GM23338 (cell line): ENCODE measurements at places on chromosomes 3 and 15.
A peak's percentile ranks its signal among the peaks of the same experiment; 100 is the strongest.

DNA sequence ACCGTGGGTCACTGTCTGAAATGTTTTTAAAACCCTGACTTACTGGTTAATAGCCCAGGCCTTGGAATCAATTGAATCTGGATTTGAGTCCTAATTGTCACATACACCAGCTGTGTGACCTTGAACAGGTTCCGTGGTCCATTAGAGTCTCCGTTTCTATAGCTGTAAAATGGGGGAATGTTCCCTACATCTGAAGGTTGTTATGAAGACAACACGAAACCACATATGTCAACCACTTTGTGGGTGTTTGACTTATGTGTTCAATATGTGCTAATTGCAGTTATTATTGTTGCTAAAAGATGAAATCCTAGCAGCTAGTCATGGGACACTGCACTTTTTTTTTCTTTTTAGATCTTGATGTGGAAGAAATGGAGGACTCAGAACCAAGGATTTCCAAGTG, 35.3 kb downstream of the ZBTB38 start:
- no peak for DNase-seq

GRCh38 chr15:52057996-52058395, 39.0 kb downstream of the MAPK6 start:
- no peak for DNase-seq

DNA sequence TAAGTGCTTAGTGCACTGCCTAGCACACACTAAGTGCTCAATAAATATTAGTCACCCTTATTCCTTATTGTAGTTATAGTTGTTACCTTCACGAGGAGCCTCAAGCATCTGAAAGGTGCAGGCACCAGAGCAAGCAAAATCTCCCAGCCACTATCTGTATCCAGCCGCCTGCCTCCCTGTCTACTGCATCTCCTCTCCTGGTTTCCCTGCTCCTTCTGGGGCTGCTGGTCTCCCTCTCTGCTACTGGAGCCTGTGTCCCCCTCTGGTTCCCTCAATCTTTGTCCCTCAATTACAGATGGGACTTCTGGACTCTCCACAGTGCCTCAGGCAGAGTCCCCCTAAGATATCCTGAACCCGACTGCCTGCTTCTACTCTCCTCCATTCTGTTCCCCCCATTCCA, 18.8 kb downstream of the MYL3 start:
- no peak for DNase-seq

DNA sequence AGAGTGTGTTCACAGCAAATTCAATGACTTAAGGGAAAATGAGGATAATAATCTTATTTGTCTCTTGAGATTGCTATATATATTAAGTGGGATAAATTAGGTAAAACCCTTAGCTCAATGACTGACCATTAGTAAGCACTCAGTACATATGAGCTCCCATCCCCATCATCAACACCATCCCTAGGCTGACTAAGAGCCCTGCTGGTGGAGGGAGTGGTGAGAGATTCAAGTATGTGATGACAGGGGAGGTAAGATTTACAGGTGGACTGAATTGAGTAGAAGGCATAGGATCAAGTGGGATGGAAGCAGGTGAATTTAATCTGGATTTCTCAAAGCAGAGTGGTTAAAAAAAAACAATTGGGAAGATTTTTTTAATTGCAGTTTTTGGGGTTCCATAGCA, 21.0 kb upstream of the LRRN1 start:
- DNase-seq = no peak

GRCh38 chr15:58966698-58967097, 20.8 kb upstream of the RNF111 start:
- DNase-seq = no peak

GRCh38 chr3:49035281-49035680, 6.1 kb upstream of the IMPDH2 start:
- DNase-seq = no peak

GRCh38 chr15:59251001-59251845, 44.6 kb downstream of the LDHAL6B start:
- no peak for DNase-seq

DNA sequence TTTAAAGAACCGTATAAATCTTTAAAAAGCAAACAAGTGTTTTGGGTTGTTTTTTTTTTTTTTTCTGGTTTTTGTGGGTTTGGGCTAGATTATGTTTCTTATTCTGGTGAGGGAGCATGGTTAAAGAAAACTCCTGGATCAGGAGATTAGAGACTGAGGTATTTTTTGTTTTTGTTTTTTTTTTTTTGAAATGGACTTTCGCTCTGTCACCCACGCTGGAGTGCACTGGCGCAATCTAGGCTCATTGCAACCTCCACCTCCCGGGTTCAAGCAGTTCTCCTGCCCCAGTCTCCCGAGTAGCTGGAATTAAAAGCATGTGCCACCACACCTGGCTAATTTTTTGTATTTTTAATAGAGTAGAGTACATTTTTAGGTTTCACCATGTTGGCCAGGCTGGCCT, 95.2 kb downstream of the SLMAP start:
- no peak for DNase-seq

DNA sequence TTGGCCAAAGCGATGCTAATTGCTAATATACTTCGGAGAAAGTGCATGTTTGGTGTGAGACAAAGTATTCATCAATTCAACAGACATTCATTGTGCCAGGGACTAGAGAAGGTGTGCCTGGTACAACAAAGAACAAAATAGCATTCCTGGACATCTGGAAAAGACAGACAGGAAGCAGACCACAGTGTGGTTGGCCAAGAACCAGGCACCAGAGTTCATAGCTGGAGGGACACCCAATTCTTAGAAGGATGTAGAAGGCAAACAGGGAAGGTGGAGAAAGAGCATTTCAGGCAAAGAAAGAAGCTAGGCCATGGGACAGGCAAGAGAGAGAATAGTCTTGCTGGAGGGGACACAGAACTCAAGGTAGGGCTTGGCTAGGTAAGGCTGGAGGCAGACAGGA, 105.8 kb upstream of the ETV5 start:
- DNase-seq = no peak

- DNase-seq = peak; percentile 28
Observed at GRCh38 chr3:103440539-103441203, 1005.9 kb downstream of the ZPLD1 start.

- no peak for DNase-seq
Observed at GRCh38 chr3:104101736-104102135, 1265.0 kb upstream of the ALCAM start.

- DNase-seq = peak; percentile 67
Observed at GRCh38 chr15:43930079-43930478, 103.3 kb downstream of the WDR76 start.

DNA sequence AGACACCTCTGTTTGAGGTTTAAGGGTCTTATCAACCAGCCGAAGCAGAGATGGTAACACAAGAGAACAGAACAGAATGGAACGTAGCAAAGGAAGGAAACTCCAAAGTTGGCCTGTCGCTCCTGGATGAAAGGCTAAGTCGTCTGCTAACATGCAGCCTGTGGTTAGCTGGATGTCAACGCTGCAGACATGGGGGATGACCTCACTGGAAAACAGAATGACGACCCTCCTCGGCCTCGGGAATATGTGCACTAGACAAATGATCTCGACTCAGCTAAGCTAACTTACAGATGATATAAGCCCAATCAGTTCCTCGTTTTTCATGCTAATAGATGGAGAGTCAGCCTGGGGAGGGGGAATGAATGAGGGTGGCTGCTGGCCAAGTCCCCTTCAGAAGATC, 177.8 kb upstream of the LRTM1 start:
- DNase-seq = no peak

DNA sequence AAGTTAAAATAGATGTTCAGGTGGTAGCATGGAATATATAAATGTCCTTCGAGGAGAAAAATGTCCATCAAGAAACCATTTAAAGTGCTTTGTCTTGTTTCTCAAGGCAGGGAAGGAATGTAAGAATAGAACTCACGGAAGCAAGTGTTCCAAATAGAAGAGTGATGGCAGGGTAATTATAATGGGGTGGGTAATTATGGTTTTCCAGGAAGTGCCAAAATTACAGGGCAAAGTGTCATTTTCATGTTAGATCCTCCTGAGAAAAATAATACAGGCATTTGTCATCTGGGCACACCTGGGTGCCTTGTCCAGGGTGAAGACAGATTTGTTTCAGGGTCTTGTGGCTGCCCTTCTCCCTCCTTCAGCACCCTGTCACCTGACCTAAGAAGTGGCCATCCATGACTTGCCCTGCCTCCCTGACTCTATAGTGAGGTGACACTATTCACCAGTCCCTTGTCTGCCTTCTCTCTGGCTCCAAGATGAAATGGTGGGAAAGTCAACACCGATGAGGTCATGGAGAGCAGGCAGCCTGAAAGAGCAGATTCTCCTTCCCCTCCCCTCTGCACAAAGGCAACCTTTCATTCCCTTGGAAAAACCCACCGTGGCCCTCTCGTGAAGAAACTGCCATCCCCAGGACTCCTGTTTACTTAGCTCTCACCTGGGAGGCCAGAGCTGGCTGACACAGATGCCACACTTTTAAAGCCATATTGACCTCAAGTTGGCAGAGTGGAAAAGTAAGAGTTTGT, 45.1 kb upstream of the AMOTL2 start:
- peak; percentile 40 for DNase-seq

DNA sequence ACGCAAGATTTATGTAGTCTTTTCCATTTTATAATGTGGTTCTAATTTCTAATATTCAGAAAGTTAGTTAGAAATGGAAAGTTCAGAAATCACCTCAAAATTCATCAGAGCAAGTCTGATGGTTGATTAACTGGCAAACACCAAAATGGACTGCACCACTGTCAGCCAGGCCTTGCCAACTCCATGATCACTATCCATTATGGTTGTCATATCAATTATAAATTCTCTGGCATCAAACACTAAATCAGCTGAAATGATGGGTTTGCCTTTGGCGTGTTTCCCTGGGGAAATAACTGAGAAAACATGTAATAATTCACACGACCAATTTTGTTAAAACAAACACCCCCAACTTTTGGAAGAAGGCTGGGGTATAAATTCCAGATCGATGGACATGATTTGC, 219.4 kb downstream of the CDIN1 start:
- no peak for DNase-seq

DNA sequence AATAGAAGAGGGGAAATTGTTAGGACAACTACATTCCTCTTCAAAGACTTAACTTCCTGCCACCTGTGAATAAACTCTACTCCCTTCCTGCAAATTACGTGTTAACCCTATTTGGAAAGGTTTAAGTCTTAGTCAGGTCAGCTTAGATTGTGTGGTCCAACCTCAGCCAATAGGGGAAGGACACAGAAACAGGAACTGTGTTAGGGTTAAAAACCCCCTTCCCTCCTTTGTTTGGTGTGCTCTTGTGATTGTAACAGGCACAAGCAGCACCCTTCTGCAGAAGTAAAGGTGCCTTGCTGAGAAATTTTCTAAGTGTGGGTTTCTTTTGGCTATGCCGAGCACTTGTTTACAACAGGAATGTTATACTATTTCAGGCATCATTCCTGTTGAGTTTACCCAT, 45.0 kb upstream of the FSTL1 start:
- DNase-seq = no peak

DNA sequence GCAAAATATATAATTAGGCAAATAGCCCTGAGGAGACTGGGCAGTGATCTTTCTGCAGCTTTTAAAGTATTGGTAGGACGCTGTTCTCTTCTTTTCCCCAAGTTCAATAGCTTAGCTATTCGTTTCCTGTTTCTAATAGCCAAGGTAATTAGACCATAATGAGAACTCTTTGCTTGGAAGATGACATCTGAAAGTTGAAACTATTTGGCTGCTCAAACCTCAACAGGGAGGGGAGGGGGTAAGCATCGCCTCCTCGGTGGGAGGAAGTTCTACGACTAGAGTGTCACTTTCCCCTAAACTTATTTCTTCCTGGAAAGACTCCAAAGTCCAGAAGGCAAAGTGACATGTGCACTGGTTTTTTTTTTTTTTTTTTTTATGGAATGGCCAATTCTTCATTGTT, 22.8 kb upstream of the ALDH1A3 start:
- DNase-seq = no peak
